Stimulated activated CD4-positive, alpha-beta T cell treated with anti-CD3 and anti-CD28 coated beads, Interleukin-1b, Interleukin-23, amount 100 ng/mL, for 1 hour (primary cell): ENCODE measurements at places on chromosomes 7 and 10.
A peak's percentile ranks its signal among the peaks of the same experiment; 100 is the strongest.

- DNase-seq = no peak
Measured at GRCh38 chr7:24974026-24974832, 5.7 kb downstream of the OSBPL3 start.

DNA sequence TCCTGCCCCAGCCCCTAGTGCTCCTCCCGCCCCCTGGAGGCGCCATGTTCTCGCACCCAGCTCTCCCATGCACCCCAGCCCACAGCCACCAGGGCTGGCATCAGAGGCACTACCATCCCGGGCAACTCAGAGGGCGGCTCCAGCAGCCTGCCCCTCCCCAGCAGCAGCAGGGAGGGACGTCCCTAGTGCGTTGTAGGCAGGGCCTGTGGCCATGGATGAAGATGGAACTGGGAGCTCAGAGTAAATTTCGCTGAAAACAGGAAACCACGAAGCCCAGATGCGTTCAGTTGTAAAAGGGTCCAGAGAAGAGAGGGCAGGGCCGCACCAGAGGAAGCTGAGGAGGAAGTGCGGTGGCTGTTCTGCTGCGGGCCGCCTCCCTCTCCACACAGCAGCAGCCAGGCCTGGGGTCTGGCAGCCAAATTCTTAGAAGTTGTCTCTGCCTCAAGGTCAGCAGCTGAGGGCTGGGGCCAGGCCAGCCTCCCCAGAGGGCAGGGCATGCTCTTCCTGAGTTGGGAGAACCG, 24.6 kb downstream of the VSIR start:
- no peak for DNase-seq

DNA sequence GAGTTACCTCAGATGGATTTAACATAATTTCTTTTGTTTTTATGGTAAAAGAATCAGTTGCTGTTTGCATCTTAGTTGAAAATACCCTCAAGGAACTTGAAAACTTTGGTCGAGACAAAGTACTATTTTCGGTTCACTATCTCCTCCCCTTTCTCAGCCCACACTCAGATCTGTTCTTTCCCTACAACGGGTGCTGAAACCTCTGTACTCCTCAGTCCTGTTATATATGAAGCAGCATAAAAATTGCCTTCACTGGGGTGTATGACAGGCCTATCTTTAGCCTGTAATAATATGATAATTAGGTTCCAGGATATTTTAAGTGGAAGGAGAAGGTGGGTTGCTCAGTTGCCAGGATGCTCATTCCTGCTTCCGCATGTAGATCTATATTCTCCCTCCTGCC, 105.2 kb upstream of the NOBOX start:
- no peak for DNase-seq

DNA sequence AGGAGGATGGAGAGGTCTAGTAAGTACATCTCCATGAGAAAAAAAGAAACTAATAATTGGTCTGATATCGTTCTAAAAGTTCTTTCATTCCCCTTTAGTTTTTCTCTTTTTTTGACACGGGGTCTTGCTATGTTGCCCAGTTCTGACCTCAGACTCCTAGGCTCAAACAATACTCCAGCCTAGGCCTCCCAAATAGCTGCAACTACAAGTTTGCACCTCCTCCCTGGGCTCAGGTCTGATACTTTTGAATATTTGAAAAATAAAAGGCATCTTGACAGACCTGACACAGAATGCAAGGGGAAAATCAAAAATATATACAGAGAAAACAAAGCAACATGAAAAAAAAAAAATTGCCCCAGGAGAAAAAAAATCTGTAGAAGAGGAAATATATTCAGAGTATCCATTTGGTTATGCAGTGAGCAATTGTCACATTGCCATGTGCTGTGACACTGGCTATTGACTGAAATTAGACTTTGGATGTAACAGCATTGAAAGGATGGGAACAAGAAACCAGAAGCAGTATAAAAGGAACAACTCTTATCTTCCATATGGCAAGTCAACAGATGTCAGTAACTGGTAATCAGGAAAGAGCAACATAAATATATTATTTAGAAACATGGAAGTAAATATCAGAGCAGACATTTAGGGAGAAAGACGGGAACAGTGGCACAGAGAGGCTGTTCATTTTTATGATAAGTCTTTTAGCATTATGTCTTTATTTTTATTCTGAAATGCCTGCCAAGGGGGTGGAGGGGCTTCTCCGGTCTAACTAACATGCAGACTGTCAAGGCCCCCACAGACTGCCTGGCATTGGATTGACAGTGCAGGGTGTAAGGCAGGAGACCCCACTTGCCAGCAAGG, 408.4 kb downstream of the PARD3 start:
- no peak for DNase-seq

DNA sequence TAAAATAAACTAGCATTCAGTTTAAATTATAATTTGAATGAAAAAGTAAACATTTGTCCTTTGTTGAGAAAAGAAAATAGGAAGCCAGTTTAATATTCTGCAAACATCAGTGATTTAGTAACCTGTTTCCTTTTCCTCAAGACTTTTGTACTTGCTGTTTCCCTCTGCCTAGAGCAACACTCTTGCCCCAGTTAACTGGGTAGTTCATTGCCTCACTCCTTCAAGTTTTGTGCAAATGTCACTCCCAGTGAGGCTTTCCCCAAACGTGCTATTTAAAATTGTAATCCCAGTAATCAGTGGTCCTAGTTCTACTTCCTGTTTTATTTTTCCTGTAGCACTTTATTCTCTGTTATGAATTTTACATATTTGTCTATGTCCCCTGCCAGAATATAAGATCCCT, 23.8 kb downstream of the DLD start:
- DNase-seq = no peak

DNA sequence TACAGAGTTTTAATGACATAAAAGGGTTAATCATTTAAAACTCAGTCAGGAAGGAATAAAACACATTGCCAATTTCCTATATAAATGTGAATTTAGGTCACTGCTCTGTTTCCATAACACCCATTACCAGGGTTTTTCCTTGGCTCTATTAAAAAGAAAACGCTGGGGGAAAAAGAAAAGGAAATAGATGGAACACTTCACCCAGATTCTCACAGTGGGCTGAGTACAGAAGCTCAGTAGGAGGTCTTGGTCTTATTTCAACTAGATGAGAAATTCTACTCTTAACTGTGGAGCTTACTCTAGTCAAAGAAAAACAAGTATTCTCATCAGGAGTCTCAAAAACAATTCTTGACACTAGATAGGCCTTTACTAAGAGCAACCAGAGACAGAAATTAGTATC, 36.5 kb downstream of the GLUD1 start:
- DNase-seq = no peak

GRCh38 chr10:80046629-80047441, 31.6 kb upstream of the TMEM254 start:
- DNase-seq = peak; percentile 60

DNA sequence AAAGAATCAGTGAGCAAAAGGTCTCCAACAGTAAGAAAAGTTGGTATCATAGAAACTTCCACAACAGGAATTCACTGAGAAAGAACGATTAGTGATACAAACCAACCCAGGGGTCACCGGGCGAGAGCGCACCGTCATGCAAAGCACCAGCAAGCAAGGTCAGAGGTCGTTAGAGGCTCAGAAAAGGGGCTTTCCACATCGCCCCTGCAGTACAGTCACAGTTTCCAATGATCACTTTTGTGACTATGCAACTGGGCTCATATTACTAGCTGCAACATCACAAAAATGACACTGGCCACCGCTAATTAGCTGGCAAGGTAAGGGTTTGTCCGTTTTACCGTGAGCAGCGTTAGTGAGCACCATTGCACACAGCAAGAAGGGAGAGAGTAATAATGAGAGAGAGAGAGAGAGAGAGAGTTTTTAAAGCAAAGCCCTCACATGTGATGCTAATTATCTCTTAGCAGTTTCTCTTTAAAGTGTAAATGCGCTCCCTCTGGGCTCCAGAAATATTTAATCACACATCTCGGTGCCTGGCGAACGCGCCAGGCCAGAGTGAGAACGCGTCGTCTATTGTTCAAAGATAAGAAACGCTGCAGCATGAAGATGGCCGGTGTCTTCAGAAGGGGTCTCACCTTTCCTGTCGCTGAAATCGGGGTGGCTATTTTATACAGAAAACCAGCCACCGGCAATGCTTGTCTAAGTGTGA, 237.5 kb downstream of the DNAJB6 start:
- DNase-seq = no peak

- no peak for DNase-seq
Measured at GRCh38 chr7:155490697-155491628, 33.0 kb downstream of the EN2 start.

GRCh38 chr7:36657036-36657660, 67.1 kb downstream of the AOAH start:
- no peak for DNase-seq

GRCh38 chr10:33945051-33945450, 610.6 kb upstream of the NRP1 start:
- DNase-seq = no peak

DNA sequence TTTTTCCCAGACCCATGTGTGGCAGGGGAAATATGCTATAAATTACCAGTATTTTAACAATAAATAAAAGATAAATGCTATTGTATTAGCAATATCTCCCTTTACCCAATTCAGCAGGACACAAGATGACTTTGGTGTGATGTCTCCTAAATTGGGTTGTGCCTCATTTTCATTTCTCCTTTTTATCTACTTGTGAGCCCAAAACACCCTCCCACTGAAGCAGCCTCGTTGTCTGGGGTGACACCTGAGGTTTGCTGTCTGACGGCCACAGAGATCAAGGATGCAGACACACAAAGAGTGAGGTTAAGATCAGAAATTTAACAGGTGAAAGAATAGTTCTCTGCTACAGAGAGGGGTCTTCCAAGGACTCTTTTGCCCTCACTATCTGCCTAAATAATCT, 27.1 kb upstream of the CC2D2B start:
- DNase-seq = no peak

DNA sequence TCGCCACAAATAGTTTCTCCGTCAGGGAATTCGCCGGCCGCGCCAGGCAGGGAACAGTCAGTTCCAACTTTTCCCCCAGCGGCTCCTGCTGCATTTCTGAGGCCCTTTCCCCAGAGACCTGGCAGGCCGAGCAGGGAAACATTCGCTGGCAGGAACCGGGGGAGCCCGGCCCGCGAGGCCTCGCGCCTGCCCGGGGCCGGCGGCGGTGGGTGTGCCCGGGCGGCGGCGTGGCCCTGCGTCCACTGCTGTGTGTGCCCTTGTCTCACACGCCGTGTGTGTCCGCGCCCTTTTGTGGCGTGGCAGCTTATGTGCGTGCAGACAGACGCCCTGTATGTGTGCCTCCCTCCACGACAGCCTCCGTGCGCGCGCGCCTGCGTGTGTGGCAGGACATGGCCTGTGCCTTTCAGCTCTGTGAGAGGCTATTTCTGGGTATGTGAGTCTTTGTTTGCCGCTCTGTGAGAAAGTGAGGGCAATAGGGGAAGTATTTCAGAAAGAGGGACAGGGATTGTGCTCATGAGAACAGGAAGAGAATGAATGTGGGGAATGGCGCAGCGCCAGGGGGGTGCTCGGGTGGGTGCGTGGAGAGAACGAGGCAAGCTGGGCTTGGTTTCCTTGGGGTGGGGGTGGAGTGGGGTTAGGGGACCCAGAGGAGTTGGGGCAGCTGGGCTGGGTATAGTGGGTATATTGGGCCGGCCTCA, 689 bp upstream of the SMARCD3 start:
- DNase-seq = no peak
